ENCODE measurements at places on chromosomes 16 and 17.

- DNase-seq: no peak
These were observed 2.2 kb upstream of the KRT33A start for GRCh38 chr17:41352597-41353366.

DNA sequence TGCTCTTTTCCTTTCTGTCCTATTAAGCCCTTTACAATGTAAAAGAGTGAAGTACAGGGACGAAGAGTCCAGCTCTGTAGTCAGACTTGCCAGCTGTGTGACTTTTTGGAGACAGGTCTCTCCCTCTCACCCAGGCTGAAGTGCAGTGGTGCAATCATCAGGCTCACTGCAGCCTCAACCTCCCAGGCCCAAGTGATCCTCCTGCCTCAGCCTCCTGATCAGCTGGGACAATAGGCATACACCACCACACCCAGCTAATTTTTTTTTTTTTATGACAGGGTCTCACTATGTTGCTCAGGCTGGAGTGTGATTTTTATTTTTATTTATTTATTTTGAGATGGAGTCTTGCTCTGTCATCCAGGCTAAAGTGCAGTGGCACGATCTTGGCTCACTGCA, 7.1 kb upstream of the ITPRIPL2 start:
- no peak for DNase-seq

DNA sequence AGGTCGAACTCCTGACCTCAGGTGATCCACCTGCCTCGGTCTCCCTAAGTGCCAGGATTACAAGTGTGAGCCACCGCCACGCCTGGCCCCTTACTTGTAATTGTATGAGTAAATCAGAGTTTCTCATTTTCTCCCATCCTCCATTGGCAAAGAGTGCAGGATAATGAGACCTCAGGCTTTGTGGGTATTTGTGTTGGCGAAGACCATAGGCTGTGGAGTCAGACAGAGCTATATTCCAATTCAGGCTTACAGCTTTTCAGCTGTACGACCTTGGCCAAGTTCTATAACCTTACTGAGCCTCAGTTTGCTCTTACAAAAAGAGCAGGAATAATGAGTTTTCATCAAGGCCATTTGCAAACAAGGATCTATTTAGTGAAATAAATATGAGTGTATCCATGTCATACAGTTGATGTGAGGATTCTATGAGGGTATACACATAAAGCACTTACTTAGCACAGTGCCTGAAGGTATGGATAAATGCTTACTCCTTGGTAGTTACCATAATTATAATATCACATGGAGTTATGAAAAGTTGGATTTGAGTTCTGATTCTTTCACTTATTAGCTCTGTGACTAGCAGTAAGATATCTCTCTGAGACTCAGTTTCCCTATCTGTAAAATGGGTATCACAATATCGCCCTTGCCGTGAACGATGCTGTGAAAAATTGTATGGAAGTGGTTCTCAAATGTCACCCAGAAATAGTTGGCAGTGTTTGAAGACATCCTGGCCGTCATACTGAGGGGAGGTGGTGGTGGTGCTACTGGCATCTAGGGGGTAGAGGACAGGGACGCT, 25.6 kb upstream of the CPPED1 start:
- DNase-seq: no peak

DNA sequence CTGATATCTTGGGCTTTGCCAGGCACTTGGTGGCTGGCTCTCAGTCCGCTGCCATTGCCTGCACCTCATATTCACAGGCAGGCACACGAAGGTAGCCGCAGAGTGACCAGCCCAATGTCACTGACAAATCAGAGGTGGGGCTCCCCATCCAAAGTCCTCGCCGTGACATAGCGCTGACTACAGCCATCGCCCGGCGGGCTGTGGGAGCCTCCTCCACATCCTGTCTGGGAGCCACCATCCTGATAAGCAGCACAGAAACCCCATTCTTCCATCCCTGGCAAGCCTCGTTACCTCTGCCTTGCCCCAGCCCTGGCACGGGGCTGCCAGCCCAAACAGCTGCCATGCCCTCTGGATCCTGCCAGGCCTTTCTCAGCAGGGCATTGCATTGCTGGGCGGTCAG, 437.8 kb downstream of the SLC39A11 start:
- DNase-seq: no peak

DNA sequence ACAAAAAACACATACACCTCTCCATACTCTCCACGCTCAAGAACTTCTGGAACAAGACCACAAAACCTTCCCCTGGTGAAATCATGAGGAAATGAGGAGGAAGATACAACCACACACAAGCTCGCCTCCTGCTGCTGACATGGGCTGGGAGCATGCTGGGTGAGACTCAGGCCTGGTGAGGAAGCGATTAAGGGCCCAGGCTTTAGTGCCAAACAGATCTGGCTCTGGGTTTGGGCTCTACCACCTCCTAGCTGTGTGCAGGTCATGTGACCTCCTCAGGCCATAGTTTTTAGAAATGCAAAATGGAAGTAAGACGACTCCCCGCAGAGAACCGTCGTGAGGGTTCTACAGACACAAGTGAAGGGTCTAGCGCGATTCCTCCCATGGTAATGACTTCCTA, 41.3 kb downstream of the VAC14 start:
- no peak for DNase-seq

- peak; percentile 16 for DNase-seq
These were observed 61.4 kb downstream of the ZNF18 start for GRCh38 chr17:11935734-11936406.

GRCh38 chr17:79006046-79006445, 3.5 kb downstream of the CANT1 start:
- DNase-seq: no peak

- DNase-seq: no peak
These were observed 1.2 kb downstream of the SNX20 start for GRCh38 chr16:50679676-50680555.

GRCh38 chr16:58906981-58907715, 173.0 kb upstream of the GOT2 start:
- DNase-seq: no peak

DNA sequence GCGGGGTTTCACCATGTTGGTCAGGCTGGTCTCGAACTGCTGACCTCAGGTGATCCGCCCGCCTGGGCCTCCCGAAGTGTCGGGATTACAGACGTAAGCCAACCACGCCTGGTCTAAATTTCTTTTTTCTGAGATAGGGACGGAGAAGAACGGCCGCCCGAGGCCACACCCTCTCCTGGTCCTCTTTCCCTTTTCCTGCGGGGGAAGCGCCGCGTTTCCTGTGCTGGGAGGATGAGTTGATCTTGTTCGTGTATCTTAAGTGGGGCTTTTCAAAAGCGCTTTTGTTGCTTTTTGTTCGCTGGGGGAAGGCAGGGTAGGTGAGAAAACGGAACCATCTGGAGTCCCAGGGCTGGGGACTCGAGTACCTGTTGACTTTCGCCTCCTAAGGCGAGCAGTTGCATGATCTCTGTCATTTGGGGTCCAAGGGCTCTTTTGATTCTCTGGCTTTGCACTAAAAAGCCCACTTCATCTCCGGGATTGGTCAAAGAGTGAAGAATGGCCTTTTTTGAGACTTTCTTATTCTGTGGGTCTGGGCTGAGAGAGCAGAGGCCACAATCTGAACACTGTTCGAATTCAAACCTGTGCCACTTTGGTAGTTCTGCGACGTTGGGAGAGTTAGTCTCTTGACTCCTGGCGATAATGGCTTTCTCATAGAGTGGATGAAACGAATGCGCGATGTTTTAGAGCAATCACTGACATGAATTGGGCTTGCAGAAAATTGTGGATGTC, 1.3 kb downstream of the FUS start:
- DNase-seq: no peak

DNA sequence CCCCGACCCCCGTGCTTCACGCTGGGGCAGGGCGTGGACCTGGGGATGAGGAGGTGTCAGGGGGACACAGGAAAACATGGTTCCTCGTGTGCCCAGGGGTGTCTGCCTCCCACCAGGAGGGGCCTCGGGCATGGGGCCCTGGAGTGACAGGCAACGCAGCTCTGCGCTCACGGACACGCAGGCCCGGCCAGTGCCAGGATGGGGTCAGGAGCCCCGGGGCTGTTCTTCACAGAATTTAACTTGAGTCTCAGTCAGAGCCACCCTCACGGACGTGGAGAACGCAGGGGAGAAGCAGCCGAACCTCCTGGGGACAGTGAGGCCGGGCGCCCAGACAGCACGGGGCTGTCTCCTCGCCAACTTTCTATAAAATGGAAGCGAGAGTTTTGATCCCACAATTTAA, 16.7 kb downstream of the UNKL start:
- no peak for DNase-seq

- no peak for DNase-seq
These were observed 961 bp downstream of the AMFR start for GRCh38 chr16:56424404-56424764.

DNA sequence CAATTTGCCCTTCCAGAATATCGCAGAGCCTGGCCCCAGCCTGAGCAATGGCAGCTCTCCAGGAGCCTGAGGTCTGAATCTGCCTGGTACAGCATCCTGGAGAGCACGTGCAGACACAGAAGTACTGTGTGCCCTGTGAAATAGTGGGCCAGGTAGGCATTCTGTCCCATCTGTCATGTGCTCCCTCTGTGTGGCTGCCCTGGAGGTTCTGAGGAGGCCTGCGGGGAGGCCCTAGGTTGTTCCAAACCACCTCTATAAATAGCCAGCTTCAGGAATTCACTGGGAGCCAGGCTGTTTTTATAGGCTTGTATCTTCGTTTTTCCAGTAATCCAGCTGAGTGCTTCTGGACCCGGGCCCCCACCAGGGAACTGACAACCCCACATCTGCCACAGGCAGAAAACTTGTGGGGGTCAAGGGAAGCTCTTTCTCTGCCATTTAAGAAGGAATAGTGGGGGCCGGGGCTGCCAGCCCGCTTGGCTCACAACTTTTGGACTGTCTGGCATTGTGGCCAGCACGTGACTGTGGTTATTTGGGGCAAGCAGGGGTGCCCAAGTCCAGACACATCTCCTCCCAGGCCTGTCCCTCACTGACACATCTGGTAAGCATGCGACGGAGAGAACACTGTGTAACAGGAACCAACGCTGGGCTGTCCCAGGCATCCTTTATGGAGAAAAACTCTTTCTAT, 356.3 kb upstream of the TNRC6C start:
- no peak for DNase-seq

- DNase-seq: no peak
These were observed 68.6 kb downstream of the ZNF778 start for GRCh38 chr16:89286096-89286495.

GRCh38 chr17:66753126-66753920, 81.6 kb upstream of the CACNG5 start:
- no peak for DNase-seq

DNA sequence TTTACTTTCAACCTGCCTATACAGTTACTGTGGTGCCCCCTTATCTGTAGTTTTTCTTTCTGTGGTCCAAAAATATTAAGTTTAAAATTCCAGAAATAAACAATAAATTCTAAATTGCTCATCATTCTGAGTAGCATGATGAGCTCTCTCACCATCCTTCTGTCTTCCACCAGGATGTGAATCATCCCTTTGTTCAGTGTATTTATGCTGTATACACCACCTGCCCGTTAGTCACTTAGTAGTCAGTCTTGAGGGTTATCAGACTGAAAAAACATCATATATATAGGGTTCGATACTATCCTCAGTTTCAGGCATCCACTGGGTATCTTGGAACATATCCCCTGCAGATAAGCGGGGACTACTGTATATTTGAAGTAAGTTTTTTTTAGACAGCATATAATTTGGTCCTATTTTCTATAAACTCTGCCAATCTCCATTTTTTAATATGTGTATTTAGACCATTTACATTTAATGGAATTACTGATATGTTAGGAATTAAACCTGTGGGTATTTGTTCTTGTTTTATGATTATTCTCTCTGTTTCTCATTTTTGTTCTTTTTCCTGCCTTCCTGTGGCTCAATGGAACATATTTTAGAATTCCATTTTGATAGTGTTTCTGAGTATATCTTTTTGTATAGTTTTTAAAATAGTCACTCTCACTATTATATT, 31.0 kb downstream of the TBX21 start:
- DNase-seq: no peak

DNA sequence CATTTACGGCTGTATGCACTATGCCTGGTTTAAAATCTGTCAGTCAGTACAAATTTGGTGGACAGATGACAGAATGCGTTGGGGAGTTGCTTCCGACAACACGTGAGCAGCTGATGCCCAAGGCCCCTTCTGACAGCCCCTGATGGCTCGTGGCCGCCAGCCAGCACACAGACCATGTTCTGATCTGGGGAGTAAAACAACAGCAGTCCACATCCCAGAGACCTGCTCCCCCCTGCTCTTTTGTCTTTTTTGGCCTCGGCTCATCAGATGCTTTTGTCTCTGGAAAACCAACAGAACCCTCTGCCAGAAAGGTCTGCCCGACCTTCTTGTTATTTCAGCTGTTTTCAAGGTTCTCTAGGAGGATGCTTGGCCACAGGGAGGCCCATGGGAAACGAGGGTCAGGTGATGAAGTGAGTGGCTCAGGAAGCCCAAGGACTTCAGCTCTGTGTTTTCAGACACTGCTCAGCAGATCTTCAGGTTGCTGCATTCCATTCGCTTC, 10.8 kb downstream of the ARSG start:
- DNase-seq: no peak

DNA sequence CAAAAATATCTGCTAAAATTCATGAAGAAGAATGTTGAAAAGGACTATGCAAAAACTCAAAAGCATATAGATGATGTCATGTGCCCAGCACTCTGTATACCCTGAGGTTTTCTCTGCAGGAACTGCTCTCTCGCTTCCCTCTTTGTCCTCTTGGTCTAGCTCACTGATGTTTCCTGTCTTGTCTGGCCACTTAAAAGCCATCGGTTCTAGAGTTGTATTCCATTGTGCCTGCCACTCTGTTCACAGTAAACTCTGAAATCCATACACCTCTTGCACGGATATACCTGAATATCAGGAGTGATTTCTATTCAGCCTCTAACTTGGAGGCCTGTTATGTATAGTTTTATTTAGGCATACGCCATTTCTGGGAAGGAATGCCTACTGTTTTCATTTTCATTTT, 101.0 kb upstream of the CNTNAP4 start:
- no peak for DNase-seq

DNA sequence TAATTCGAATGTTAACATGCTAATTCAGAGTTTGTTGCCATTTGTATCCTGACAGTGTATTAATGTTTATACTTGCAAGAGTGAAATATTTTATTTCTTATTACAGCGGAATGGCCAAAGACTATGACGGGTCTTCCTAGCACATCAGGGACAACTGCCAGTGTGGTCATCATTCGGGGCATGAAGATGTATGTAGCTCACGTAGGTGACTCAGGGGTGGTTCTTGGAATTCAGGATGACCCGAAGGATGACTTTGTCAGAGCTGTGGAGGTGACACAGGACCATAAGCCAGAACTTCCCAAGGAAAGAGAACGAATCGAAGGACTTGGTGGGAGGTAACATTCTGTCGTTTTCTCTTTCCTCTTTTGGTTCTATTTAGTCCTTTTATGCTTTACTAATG, 23.4 kb downstream of the PPM1D start:
- DNase-seq: no peak

GRCh38 chr16:69286941-69287713, 24.0 kb upstream of the VPS4A start:
- no peak for DNase-seq

DNA sequence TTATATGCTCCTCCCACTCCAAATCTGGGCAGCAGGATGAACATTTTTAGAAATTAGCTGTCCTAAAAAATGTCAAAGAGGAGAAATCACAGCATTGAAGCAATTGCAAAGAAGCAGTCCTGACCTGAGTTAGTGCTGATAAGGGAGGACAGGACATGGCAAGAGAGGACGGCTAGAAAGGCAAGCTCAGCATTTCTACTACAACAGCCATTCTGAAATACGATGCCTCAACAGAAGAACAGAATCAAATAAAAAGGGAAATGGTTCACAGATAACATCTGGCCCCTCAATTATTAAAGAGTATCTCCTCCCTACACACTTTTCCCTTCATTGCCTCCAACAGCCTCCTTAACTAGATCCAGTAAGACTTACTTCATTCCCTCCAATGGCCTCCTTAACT, 18.3 kb downstream of the VPS53 start:
- DNase-seq: no peak

- DNase-seq: no peak
These were observed 777.9 kb downstream of the KCNJ2 start for GRCh38 chr17:70947215-70947614.
